ENCODE measurements at places on chromosomes 7 and 10.

DNA sequence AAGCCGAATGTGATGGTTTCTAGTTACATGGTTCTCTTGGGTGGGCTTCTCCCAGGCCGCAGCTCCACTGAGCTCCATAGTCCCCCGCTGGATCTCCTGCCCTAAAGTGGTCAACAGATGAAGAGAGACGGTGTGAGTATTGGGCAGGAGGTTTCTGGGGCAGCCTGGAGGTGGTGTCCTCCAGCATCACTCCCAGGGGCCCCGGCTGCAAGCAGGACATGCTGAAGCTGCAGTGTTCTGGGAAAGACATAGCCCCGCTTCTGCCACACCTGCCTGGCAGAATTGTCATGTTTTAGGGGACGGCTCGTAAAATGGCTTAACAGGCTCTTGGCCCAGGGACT lies 40.4 kb downstream of the CALML3 start:
- DNase-seq: no peak

DNA sequence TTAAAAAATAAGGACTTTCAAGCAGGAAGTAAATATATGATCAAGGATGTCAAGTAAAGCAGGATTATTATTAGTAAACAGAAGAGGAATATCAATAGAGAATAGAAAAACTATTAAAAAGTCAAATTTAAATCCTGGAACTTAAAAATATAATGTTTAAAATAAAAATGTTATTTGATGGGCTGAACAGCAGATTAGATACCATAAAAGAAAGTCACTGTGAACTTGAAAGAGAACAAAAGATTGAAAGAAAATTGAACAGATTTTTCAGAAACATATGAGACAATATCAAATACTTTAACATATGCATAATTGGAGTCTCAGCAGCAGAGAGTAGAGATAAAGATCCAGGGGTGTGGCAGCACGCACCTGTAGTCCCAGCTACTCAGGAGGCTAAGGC lies 1213.7 kb upstream of the AUTS2 start:
- DNase-seq: no peak

DNA sequence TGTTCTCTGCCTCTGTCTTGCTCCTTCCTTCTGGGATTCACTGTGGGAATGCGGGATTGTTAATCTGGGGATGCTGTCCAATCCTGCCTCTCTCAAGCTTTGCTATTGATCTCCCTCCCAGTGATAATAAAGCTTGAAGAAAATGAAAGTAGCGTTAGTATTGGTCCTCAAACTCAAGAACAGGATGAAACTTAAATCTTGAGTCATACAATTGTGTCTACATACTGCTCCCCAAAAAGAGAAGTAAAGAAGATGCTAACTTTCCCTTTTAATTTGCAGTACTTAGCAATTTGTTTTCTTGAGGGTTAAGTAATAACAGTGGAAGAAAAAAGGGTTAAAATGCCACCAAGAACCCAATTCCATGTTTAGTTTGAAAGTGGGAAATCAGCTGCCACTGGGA lies 13.6 kb downstream of the CFTR start:
- no peak for DNase-seq

- DNase-seq: no peak
Observed at GRCh38 chr10:116948530-116948870, 56.5 kb downstream of the SHTN1 start.

DNA sequence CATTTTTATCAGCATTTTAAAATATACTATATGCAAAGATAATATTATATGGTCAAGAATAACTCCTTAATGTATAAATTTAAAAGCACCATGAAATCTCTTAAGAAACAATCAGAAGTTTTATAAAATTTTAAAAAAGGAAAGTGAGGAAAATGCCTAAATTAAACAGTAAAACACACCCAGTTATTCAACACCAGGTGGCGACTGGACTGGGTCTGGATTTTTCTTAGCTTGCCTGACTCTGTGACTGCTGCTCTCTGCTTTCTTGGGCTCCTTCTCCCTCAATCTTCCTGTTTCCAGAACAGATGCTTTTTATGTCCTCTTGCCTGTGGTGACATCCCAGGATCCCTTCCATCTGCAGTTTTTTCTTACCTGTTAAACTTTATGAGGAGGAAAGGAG lies 200.3 kb downstream of the BICC1 start:
- no peak for DNase-seq
